Muscle of arm (tissue), 14 donors: ENCODE measurements at places on chromosomes 13 and 19.

- no peak for DNase-seq
Observed at GRCh38 chr19:47239152-47239551, 8.2 kb upstream of the BBC3 start.

DNA sequence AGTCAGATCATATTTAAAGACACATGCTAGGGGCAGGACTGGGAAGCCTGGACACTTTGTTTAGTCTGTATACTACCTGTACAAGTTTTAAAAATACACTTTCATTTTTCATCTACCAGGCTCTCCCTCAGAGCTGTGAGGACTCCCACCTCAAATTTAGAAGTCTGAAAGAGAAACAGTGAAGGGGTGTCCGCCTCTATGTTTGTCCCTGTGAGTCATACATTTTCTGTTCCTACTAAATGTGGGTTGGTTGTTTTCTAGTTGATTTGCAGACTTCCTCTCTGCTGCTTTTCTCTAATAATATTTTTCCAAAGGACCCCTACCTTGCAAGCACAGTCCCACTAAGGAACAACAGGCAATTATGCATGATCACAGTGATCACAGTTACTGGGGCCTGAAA is 110.5 kb downstream of the ENOX1 start:
- no peak for DNase-seq

- DNase-seq, result no peak
Observed at GRCh38 chr19:38304352-38304865, 358 bp downstream of the C19orf33 start.

GRCh38 chr13:59754411-59754810 is 409.3 kb downstream of the DIAPH3 start:
- DNase-seq, result no peak

DNA sequence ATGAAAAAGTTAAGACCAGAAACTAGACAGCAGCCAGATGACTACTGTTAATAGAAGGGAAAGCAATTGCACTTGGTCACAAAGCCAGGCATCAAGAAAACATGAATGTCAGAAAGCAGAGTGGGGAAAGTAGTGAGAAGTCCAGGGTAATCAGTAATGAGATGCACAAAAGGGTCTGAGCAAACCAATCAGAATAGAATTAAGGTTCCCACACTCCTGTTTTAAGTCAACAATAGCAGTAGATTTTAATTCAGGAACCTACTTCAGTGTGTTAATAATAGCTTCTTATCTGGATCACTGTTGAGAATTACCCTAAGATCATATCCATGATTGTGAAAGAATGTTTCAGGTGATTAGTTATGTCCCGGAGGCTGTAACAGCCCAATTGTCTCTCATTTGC is 72.6 kb upstream of the KLF5 start:
- DNase-seq, result no peak

- DNase-seq, result no peak
Observed at GRCh38 chr19:51194527-51195315, 30.2 kb upstream of the CD33 start.

- no peak for DNase-seq
Observed at GRCh38 chr13:22009500-22009899, 338.6 kb downstream of the FGF9 start.

DNA sequence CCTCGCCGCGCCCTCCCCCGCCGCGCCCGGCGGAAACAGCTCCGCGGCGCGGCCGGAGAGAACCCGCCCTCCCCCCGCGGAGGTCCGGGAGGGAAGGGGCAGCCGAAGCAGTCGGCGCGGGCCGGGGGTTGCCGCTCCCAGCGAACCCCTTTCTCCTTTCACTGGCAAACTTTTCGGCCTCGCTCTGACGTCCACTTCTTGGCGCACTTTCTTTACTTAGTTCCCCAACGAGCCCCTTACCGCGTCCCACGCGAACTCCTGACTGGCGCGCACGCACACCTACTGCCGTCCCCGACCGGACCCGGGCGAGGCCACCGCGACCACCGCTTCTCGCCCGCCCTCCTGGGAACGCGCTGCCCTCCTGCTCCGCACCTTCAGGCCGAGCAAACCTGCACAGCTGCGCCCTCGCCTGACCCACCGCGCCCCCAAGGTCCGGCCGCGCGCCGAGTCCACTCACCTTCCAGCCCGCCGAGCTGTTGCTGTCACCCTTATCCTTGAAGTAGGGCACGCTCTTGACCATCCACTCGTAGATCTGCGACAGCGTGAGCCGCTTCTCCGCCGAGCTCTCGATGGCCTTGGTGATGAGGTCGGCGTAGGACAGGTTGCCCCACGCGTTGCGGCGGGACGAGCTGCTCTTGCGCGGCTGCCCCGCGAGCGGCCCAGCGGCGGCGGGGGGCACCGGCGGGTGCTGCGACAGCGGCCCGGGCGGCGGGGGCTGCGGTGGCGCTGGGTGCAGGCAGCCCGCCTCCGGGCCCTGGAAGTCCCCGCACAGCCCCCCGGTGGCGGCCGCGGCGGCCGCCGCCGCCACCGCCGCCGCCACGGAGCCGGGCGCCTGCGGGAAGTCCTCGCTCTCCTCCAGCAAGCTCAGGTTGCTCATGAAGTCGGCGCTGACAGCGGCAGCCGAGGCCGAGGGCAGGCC is 1.1 kb downstream of the FOXO1 start:
- peak; percentile 50 for DNase-seq

- no peak for DNase-seq
Observed at GRCh38 chr19:325173-325936, 19.2 kb downstream of the MIER2 start.

- DNase-seq, result no peak
Observed at GRCh38 chr13:99484473-99484872, 16.8 kb upstream of the TM9SF2 start.

GRCh38 chr13:114053026-114053425 is 79.2 kb upstream of the C13orf46 start:
- no peak for DNase-seq

GRCh38 chr13:107873926-107874325 is 341.4 kb downstream of the LIG4 start:
- DNase-seq, result no peak

DNA sequence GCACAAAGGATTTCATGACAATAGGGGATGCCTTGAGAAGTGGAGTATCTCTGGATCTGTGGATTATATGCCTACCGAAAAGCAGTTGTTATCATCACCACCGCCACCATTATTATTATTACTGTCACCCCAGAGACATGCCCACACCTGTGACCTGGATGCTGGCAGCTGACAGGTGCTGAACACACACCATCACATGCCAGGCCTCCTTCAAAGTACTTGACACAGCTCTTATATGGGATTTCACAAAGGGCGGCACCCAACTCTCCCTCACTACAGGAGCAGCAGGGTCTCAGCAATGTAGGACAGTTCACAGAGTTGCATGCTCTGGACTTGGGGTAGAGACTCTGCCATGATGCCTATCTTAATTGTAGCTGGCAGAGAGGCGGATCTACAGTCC is 5.6 kb upstream of the GPR42 start:
- DNase-seq, result no peak

- DNase-seq, result no peak
Observed at GRCh38 chr19:35458731-35459391, 10.8 kb downstream of the FFAR2 start.

DNA sequence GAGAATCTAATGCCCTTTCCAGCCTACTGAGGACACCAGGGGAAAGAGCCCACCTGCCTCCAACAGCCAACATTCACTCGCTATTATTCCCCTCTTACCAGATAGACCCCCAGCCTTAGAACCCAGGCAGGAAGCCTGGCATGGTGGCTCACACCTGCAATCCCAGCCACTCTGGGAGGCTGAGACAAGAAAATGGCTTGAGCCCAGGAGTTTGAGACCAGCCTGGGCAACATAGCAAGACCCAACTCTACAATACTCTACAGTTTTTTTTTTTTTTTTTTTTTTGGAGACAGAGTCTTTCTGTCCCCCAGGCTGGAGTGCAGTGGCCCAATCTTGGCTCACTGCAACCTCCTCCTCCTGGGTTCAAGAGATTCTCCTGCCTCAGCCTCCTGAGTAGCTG is 3.5 kb upstream of the LMNB2 start:
- no peak for DNase-seq
